ENCODE measurements at places on chromosomes 4 and X.

DNA sequence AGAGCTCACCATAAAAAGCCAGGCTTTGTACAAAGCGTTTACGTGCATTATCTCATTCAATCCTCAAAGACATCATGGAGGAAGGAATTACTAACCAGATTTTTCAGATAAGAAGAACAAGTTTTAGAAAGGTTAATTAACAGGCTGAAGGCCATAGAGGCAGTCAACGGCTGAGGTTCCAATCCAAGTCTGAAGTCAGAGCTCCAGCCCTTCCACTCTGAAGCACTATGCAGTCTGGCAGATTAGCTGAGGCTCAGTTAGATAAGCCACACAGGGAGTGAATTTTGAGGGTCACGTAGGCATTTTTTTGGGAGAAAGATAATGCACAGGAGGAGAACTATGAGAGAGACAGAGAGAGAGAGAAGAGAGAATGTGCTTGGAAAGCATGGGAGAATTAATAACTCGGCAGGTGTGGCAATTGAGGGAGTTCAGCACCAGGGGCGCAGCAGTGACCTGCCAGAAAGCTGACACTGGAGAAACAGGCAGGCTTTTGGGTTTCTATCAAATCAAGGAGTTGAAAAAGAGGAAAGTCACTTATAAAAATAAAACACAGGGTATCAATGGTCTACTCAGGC, 116.5 kb upstream of the NAP1L5 start:
- no peak for DNase-seq

DNA sequence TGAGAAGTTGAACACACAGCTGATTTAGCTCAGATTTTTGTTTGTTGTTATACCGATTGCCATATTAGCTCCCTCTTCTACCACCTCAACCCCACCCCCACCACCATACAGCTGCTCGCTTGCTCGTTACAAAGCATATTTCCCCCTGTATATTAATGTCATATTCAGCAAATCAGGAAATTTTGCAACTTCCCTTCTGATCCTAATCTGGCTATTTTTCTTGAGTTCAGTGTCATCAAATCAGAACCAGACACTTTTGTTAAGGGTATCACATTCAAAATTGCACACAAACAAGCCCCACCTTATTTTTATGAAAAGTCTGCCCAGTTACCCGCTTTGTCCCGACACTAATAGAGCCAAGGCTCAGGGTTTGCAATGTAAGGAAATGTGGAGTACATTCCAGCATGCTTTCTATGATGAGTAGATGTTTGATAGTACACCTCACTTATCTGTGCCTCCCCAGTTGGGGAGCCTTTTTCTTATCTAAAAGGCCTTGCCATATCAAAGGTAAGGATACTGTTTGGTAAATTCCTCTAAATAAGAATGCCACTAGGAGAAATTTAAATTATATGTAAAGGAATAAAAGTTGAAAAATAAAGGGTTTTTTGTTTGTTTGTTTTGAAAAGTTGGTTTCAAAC, 212.2 kb downstream of the CBR4 start:
- DNase-seq, result no peak

GRCh38 chr4:156972379-156973015, 898 bp upstream of the PDGFC start:
- no peak for DNase-seq

DNA sequence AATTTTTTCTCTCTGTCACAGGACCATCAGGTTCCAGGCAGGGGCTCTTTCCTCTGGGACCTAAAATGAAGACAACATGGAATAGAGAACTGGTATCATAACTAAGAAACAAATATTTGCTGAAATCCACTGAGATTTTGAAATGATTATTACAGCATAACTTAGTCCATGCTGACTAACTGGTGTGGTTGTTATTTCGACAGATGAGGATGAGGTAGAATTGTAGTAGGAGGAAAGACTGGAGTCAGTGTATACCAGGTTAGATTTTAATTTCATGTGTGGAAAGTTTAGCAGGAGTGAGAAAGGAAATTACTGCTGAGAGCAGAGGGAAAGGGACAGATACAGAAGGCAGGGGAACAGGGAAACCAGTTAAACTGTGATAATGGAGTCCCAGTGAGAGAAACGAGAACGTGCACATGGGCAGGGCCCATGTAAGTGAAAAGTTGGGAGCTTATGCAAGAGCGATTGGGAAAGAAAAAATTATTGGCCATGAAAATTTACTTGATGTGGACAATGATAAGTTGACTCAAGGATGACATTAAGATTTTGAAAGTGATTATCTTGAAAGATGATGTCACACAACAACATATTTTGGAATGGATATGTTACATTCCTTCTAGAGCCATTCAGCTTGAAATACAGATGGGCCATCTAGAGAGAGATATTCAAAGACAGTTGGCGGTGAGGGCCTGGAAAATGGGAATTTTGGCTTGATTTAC, 98.7 kb upstream of the DDIT4L start:
- DNase-seq, result no peak

- DNase-seq, result no peak
These were observed 11.3 kb downstream of the APBB2 start for GRCh38 chr4:41202820-41203568.
